ENCODE measurements at places on chromosomes 1 and 21. TPM values are rescaled to one million over a fixed set of nuclear protein-coding genes. Genes with fewer than 3 reads are reported as not detected.

- no peak for DNase-seq
These were observed 33.0 kb upstream of the ZBTB8B start for GRCh38 chr1:32431736-32432400.

DNA sequence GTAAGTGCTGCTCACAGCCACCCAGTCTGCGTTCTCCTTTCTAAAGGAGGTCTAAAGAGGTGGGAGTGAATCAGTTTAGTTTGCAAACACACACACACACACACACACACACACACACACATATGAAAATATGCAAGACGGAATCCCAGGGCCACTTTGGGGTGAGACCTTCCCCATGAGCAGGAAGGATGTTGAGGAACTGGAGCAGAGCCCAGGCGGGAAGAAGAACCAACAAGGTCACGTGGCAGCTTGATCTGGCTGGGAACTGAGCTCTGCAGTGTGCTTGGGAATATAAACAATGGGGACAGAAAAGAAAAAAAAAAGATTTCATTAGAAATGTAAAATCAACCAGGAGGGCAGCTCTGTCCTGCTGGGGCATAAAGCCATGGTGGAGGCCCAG is 32.6 kb downstream of the OR2G3 start:
- no peak for DNase-seq

GRCh38 chr1:88341447-88341846 is 342.6 kb upstream of the PKN2 start:
- no peak for DNase-seq

- DNase-seq, result no peak
These were observed 249.4 kb upstream of the B3GALT2 start for GRCh38 chr1:193435781-193436180.

CEP104 gene
- total RNA-seq, result 19.6 TPM

DNA sequence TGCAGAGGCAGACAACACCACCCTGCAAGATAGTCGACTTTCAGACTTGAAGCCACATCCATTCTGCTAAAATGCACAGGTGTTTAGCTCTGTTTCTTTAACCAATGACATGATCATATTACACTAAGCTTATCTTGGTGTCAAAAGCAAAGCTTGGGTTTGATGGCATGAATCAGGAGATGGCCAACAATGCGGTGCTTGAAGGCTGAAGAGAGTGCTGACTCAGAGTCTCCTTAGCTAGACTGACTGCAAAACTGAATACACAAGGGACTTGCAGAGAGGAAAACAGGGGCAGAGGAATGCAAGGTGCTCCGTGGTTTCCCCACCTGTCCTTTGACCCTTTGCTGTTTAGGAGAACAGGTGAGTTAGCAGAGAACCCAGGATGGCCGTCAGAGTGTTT is 262.6 kb downstream of the SIPA1L2 start:
- DNase-seq, result no peak

GRCh38 chr1:236568285-236568894 is 35.9 kb downstream of the HEATR1 start:
- DNase-seq, result no peak

DNA sequence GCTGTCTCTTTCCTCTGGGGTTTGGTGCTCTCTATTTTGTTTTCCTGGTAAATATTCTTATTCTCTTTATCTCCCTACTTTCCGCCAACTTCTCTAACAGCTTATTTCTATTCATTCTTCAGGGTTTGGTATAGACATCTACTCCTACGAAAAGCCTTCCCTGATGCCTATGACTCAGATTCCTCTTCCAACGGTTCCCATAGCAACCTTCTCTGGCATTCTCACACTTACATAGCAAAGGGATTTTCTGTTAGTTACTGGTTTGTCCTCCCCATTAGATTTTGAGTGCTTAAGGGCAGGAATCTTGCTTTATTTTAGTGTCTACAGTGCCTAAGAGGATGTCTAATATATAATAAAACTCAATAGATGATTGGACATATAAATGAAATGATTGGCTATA is 407.6 kb upstream of the DEPDC1 start:
- no peak for DNase-seq

CR1L gene
- total RNA-seq, result not detected

S100B gene
- 374 TPM for total RNA-seq

- DNase-seq, result no peak
These were observed 46.4 kb upstream of the CSF1 start for GRCh38 chr1:109864047-109864822.

Measured in SK-MEL-5 (cell line).